NCI-H1092 (cell line): ENCODE measurements at places on chromosomes 1 and 21.

DNA sequence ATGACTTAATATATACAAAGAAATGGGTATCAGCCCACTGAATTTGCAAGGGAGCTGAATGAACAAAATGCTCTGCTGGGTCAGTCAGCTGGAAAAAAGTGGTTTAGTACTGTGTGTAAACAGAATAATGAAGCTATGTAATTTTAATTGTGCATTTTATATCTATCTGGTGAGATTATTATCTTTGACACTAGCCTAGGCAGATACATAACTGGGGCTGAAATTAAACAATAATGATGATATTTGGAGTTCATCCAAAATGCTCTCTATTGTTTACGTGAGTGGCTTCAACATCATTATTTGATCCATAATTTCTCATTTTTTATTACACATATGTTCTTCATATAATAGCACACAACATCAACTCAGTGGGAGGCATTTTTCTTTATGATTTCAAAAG, 208.5 kb upstream of the SNX7 start:
- DNase-seq = no peak

DNA sequence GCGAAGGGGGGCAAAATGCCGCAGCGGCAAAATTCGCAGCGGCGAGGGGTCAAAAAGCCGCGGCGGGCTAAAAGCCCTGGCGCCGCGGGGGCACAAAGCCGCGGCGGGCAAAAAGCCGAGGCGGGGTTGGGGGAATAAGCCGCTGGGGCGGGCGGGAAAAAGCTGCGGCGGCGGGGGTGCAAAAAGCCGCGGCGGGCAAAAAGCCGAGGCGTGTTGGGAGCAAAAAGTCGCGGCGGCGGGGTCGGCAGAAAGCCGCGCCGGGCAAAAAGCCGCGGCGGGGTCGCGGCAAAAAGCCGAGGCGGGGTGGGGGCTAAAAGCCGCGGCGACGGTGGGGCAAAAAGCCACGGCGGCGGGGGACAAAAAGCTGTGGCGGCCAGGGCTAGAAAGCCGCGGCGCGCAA, 3902.5 kb downstream of the SRGAP2C start:
- DNase-seq = no peak

GRCh38 chr1:150021191-150021694, 10.7 kb upstream of the OTUD7B start:
- DNase-seq = no peak

- DNase-seq = no peak
These were observed 544.8 kb upstream of the ADGRL4 start for GRCh38 chr1:79551321-79551720.

GRCh38 chr1:30758785-30759380, 1.3 kb upstream of the LAPTM5 start:
- DNase-seq = no peak

DNA sequence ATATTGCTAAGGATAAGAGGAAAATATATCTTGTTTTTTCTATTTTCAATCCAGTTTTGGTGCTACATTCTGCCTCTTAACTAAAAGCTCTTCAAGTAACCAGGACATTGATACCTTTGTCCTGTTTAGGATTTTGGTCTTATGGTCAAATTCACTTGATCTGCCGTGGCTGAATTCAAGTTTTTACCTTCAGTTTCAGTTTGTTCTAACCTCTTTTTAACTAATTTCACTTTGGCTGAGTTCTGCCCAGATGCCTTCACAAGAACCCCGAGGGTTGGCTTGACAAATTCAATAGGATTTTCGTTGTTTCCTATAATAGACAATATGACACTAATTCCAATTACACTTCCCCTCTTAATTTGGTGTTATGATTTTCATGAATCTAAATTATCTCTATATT, 84.5 kb upstream of the C1orf21 start:
- DNase-seq = no peak

DNA sequence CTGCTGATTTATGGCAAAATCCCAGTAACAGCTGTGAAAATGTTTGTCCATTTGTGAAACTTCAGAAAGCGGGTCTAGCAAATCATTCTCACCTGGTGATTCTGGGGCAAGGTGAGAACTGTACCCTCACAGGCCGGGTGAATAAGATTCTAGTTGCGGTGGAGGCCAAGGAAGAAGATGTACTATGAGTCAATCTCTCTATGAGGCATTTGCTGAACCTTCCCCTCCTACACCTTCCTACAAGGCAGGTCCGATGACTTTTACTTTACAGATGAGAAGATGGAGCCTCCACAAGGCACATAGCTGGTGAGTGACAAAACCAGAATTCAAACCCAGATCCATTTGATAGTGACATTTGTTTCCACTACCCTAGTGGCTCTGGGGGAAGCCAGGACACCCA, 72.7 kb downstream of the BACH1 start:
- DNase-seq = no peak

DNA sequence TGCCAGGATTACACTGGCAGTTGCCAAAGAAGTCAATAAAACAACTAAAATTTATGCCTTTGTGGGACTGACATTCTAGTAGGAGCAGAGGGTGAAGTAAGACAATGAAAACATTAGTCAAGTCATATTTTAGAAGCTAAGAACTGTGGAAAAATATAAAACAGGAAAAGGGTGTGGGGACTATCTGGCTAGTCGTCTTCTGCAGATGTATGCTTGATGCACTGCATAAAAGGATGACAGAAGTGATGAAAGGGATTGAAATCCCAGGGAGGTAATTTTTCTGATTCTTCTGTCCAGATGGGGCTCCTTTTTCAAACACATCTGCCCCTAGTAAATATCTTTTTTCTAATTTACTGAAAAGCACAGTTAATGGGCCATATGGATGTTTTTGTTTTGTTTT, 706.3 kb downstream of the ADGRL2 start:
- no peak for DNase-seq

GRCh38 chr1:178330153-178330552, 166.6 kb downstream of the CLEC20A start:
- DNase-seq = no peak

- no peak for DNase-seq
These were observed 83.2 kb downstream of the RGL1 start for GRCh38 chr1:183887826-183888819.

- no peak for DNase-seq
These were observed 5.7 kb downstream of the AHCYL1 start for GRCh38 chr1:109990302-109990653.
